ENCODE measurements at places on chromosomes 1 and 21. TPM values are rescaled to one million over a fixed set of nuclear protein-coding genes. Genes with fewer than 3 reads are reported as not detected.

OR6N1 gene
- not detected for polyA plus RNA-seq

- DNase-seq, result no peak
These were observed 472.7 kb downstream of the PLPP3 start for GRCh38 chr1:56106531-56107274.

DNA sequence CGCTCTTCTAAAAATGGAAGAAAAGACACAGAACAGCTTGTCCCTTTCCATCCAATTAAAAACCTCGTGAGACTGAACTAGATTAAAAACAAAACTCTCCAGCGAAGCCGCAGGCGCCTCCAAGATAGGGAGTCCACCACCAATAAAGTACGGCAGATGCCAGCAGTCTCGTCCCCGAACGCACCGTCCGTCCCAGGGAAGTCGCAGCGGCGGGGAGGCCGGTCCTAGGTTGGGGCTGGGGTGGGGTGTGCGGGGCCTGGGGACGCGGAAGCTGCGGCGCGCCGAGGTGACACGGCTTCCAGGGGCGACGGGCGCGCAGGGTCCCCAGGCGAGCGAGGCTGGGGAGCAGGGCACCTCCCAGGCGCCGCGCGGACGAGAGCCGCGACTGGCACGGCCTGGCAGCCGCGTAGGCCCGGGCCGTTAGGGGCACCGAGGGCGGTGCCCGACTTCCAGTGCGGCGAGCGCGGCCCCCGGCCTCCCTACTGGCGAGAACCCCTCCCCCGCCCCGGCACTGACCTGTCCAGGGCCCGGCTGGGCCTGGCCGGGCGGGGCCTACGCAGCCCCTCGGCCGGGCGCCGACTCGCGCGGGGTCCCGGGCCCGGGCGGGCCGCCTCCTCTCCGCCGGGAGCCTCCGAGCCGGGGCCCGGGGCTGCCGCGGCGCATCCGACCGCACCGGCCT, 28.3 kb upstream of the A3GALT2 start:
- no peak for DNase-seq

DNA sequence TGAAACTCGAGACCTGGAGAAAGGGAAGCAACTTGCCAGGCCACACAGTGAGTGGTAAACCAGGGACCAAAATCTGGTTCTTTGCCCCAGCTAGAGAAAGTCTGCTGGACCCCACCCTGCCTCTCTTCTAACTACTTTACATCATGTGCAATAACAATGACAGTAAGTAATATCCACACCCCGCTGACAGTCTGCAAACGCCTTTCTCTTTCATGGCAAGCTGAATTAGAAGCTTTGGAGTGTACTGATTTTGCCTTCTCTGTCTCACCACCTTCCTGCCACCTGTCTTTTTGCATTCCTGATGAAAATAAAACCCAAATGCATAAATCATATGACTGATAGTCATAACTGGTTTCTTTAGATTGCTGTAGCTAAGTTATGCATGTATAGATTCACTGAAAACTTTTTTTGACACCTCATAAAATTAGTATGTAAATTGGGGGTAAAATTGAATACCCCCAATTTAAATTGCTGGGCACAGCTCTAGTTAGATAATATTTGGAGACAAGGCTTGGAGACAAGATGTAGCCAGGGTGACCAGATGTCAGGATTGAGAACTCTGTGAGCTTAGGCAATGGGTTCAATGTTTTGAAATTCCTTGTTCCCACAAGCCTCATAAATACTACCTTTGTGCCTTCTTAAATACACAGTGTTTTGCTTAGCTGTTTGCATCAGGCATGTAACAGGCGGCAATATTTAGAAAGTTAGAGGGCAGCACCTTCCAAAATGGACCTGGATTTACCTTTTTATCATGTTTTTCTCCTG, 73.5 kb downstream of the ST6GALNAC5 start:
- no peak for DNase-seq

DNA sequence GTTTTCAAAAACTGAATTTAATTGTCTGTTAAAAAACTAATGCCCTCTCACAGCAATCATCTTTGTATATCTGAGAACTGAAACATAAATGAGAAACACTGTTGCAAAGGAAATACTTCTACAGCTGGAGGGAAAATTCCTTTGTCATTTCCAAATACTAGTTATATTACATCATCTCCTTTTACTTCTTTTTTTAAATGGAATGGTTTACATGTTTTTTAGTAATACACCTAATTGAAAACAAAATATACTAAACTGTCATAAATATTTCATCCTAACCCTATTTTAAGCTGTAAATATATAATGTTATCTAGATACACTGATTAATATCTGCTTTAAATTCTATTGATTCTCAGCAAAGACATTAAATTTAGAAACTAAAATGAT, 19.1 kb downstream of the CDC42BPA start:
- no peak for DNase-seq

DNA sequence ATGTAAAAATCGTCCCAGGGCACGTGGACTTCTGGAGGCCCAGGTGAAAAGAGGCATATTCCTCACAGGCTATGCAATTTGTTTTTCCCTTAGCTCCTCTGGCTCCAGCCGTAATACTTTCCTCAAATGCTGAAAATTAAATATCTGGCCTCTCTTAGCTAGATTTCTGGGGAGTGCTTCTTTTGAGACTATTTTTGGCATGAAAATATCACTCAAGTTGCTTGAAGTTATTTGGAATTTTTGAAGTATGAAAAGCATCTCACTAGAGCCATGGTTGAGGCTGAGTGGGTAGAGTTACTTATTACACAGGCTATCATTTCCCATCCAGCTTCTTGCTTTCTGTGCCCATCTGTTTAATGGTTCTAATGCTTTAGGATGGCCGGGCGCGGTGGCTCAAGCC, 59.7 kb downstream of the MYOM3 start:
- no peak for DNase-seq

DNA sequence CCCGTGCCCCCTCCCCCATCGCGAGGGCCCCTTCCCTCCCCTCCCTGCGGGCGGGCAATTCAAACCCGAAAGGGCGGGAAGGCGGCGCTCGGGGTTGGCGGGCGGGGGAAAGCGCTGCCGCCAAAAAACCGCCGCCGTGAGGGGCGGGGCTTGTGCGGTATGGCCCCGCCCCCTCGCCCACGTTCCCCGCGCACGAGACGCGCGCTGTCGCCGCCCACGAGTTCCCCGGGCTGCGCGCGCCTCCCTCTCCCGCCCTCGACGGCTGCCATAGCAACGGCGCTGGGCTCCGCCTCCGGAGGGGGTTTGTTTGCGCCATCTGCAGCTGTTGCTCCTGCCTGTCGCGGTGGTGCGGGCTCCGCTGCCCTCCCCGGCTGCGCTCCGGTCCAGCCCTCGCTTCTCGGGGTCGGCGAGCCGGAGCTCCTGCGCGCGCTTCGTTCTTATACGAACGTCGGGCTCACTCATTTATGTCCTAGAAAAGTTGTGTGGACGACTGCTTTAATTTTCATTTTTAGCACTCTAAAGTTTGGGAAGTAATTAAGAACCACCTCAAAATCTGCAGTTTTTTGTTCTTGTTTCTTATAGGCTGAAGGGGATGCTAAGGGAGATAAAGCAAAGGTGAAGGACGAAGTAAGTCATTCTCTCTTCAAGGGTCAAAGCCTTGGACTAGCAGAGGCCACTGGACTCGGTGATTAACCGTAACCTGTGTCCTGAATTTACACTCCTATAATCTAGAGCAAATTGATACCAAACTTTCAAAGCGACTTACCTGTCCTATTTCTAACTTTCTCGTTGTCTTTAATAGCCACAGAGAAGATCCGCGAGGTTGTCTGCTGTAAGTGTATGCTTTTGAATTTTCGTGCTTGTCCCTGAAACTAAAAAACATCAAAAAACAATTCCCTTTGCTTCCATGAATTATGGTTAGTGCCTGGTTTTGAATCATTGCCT, 933 bp downstream of the HMGN2 start:
- DNase-seq, result peak; percentile 75

AMY1A gene
- polyA plus RNA-seq, result not detected

DNA sequence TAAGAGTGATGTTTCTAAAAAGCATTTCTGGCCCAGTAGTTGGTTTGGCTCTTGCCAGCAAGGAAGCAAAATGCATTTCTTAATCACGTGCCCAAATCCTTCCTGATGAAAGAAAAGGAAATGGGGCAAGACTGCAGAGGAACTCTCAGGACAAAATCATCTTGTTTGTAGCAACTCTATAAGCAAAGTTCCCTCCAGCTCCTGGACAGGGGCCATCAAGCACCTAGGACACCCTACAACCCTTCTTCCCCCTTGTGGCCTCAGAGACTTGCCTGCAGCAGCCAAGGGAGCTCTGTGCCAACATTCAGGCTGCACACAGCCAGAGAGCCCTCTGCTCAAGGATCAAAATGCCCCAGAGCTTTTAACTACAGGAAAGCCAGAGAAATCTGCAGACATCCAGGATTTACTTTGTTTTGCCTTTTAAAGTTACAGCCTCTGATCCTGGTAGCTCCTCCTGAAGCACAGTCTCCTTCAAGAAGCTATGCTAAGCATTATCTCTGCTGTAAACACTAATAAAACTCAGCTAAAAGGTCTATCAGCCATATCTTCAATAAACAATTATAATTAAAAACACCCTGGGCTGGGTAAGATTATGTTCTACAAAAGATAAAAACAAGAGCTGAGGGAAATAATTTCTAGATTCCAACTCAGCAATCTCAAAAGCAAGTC, 105.0 kb downstream of the KIAA0319L start:
- no peak for DNase-seq

S100A2 gene
- polyA plus RNA-seq, result 2.0 TPM

TNFRSF1B gene
- 11.8 TPM for polyA plus RNA-seq

GRCh38 chr1:202152399-202152798, 7.9 kb upstream of the ARL8A start:
- DNase-seq, result no peak

GRCh38 chr1:61005614-61006580, 76.5 kb upstream of the NFIA start:
- DNase-seq, result no peak

DNA sequence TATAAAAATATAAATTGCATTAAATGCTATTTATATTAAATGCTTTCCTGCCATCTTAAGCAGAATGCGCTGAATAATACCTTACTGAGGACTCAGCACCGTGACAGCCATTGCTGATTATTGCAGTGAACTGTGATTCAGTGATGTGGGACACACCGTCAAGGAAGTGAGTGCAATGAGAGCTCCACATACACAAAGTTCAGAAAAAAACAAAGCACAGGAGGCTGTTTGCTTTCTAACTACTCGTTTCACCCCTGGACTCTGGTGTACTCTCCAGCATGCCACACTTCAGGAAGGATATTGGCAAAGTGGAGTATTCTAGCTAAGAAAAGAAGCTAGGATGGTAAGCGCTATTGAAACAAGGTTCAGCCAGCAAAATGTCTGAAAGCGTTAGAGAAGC, 57.4 kb upstream of the CXADR start:
- no peak for DNase-seq

GRCh38 chr21:43864962-43865539, at the start of gene AGPAT3:
TSS of gene AGPAT3 (plus strand) at chr21:43865223. CDS start at chr21:43959682, 94,459 bp downstream.
- DNase-seq, result no peak

DNA sequence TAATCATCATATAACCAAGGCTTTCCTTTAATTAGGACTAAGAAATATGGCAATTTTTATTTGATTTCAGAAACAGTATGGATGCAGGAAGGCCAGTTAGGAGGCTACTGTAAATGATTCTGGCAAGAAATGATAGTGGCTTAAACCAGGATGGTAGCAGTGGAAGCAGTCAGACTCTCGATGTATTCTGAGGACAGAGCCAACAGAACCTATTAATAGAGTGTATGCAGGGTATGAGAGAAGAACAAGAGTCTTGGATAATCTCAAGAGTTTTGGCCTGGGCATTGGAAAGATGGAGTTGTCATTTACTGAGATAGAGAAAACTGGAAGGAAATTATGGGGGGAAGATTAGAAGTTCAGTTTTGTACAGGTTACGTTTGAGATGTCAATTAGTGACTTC, 73.3 kb upstream of the GNG4 start:
- DNase-seq, result no peak

AK5 gene
- polyA plus RNA-seq, result 5.8 TPM

DNA sequence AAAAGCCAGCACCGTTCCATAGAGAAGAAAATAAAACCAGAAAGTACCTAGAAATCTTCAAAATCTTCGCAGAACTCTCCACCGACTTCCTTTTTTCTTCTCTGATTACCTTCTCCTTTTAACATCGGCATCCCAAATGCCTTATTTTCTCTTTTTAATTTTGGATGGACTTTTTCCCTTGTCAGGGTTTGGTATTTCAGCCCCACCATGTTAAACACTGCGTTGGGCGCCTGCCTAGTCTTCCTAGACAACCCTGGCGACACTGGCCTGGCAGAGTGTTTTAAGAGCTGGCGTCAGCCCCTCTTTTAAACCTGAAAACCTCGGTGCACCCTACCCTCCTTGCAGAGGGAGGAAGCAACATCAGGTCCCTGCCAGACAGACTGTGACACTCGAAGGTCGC, 66.0 kb upstream of the EFHD2 start:
- DNase-seq, result no peak

RAB3B gene
- polyA plus RNA-seq, result 0.15 TPM

DNA sequence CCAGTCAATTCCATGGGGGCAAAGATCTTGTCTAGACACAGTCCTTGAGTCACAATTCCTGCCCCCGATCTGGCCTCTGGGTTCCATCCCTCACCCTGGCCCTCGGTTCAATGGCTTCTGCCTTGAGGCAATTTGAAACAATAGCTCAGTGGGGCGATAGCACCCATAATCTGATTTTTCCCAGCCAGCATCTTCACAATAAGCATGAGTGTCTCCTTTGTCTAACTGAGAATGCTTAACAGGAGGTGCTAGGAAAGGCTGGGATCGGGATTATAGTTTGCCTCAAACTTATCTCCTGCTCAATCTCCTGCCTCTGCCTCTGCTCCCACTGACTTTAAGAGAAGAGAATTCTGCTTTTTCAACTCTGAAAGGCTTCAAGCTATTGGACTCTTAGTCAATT, 293.9 kb upstream of the PROX1 start:
- DNase-seq, result no peak

DNA sequence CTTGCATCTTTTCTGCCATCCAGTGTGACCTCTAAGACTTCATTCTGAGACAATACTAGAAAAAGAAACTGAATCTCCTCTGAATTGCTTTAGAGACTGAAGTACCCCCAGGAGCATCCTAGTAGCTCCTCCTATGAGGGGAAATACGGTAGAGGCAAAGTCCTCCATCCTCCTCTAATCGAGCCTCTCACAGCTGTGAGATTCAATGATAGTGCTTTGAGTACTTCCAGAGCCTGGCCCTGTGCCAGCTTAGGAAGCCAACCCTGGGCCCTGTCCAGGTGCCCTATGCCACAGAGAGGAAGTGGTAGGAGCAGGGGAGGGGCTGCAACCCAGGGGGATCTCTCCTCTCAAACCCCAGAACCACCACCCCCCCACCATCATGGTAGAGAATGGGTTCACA, 10.7 kb downstream of the RORC start:
- DNase-seq, result no peak

DNA sequence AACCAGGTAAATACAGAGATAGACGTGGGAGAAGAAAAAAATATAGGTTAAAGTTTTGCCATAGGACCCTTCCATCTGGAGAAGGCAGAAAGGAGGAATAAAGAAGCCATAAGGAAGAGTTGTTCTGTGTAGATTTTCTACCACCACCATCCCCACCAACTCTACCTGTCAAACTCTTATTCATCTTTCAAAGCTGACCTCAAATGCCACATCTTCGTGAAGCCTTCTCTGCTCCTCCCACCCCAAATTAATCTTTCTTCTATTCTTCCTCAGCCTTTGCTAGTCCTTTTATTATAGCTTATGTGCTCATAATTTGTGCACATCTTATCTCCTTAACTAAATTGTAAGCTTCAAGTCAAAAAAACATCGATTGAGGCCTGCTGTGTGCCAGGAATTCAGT, 1.3 kb upstream of the NECTIN4 start:
- DNase-seq, result no peak

Measured in forelimb muscle (tissue), 1 donor.